ENCODE measurements at places on chromosomes 6 and 20. TPM values are rescaled to one million over a fixed set of nuclear protein-coding genes. Genes with fewer than 3 reads are reported as not detected.

- H3K4me3 ChIP-seq, result no peak overlapping the region
- no peak overlapping the region for H3K27ac ChIP-seq
- no peaks in the 10 kb centered on the region for H3K36me3 ChIP-seq
- peaks cover 15% of the 10 kb centered on the region for H3K27me3 ChIP-seq
- DNase-seq, result no peak
- no peaks in the 10 kb centered on the region for H3K4me1 ChIP-seq
Observed at GRCh38 chr20:23083553-23084220, 2.4 kb downstream of the CD93 start.

- peak overlapping the region; percentile 69 for H3K27ac ChIP-seq
- peak; percentile 90 for DNase-seq
Observed at GRCh38 chr6:43926634-43927531, 156.9 kb downstream of the VEGFA start.

GRCh38 chr20:39893003-39893685 lies 795.9 kb downstream of the MAFB start:
- no peaks in the 10 kb centered on the region for H3K36me3 ChIP-seq
- H3K27ac ChIP-seq, result no peak overlapping the region
- DNase-seq, result no peak
- H3K27me3 ChIP-seq, result no peaks in the 10 kb centered on the region
- H3K4me3 ChIP-seq, result no peak overlapping the region
- H3K4me1 ChIP-seq, result no peaks in the 10 kb centered on the region

DNA sequence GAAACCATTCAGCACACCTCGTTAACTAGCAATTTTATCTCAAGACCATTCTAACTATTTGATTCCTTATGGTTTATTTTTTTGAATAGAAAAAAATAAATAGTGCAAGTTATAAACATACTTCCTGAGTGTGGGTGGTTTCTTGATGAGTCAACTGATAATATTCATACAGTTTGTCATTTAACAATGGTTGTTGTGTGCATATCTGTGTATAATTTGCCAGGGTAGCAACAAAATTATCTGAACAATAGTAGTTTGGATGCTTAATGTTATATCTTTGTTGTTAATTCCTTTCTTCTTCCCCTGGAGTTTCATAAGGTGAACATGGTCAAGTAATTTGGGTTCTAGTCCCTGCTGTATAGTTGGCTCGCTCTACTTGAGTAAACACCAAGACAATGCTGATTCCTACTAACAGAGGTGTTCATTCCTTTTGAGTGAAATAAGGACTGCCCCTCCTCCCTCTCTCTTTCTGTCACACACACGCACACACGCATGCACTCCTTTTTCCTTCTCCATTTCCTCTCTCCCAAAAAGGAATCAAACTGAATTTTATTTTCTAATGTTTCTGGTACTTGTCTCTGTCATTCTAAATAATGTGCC lies 938.1 kb upstream of the EPHA7 start:
- no peak overlapping the region for H3K4me3 ChIP-seq
- H3K27me3 ChIP-seq, result no peaks in the 10 kb centered on the region
- DNase-seq, result no peak
- no peak overlapping the region for H3K27ac ChIP-seq
- H3K4me1 ChIP-seq, result no peaks in the 10 kb centered on the region
- no peaks in the 10 kb centered on the region for H3K36me3 ChIP-seq

DNA sequence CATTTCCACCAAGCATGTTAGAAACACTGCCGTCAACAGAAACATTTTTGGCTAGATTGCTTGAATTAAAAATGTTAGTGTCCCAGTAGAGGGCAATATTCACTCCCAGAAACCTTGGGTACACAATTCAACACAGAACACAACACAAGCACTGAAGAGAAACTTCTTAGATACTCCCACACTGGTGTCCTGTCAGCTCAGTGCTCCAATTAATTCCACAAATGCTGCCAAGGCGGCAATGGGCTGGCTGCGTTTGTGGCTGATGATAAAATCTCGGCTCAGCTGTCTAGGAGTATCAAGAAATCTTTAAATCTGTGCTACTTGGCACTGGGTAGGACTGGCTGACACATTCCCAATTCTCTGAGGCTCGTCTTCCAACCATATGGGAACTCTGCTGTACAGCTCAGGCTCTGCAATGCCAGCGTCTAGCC lies 39.3 kb downstream of the BEND3 start:
- no peaks in the 10 kb centered on the region for H3K4me1 ChIP-seq
- no peaks in the 10 kb centered on the region for H3K36me3 ChIP-seq
- H3K4me3 ChIP-seq, result no peak overlapping the region
- DNase-seq, result no peak

- H3K4me3 ChIP-seq, result no peak overlapping the region
- DNase-seq, result no peak
- H3K27me3 ChIP-seq, result 0 out of 3 replicates have a peak, but pooled peaks cover 6% of the 10 kb centered on the region
Observed at GRCh38 chr6:90008189-90008907, 114.1 kb downstream of the GJA10 start.

GRCh38 chr20:44752099-44752931 lies 6.7 kb downstream of the KCNK15 start:
- peaks cover 19% of the 10 kb centered on the region for H3K4me1 ChIP-seq
- no peak overlapping the region for H3K27ac ChIP-seq
- H3K4me3 ChIP-seq, result peak overlapping the region; percentile 45
- peaks cover 32% of the 10 kb centered on the region for H3K27me3 ChIP-seq

GRCh38 chr6:75481936-75482593 lies 11.5 kb downstream of the FILIP1 start:
- H3K36me3 ChIP-seq, result no peaks in the 10 kb centered on the region
- no peak overlapping the region for H3K4me3 ChIP-seq

DNA sequence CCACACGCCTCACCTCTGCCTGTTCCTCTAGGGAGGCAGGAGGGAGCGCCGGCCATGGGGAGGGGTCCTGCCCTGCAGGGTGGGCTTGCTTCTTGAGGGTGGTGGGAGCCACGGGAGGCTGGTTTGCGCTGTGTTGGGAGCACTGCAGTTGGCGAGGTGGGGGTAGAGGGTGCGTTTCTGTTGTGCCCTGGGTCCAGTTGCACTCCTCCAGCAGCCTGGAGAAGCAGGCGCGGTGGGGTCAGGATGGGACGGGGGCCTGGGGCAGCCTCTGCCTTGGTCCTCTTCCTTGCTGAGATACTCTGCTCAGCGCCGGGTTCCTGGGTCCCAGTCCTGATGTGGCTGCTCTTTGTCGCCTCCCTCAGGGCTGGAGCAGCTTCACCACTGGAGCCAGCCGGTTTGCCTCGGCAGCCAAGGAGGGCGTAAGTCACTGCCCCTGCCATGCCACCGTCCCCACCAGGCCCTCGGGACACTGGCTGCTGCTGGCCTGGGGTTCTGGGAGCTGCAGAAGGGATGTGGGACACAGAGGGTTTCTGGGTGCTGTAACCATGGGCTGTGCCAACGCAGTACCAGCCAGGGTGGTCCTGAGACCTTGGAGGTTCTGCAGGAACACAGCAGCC lies 8.4 kb downstream of the ARFGAP1 start:
- no peak overlapping the region for H3K27ac ChIP-seq
- no peaks in the 10 kb centered on the region for H3K4me1 ChIP-seq
- peaks cover 90% of the 10 kb centered on the region for H3K36me3 ChIP-seq

DNA sequence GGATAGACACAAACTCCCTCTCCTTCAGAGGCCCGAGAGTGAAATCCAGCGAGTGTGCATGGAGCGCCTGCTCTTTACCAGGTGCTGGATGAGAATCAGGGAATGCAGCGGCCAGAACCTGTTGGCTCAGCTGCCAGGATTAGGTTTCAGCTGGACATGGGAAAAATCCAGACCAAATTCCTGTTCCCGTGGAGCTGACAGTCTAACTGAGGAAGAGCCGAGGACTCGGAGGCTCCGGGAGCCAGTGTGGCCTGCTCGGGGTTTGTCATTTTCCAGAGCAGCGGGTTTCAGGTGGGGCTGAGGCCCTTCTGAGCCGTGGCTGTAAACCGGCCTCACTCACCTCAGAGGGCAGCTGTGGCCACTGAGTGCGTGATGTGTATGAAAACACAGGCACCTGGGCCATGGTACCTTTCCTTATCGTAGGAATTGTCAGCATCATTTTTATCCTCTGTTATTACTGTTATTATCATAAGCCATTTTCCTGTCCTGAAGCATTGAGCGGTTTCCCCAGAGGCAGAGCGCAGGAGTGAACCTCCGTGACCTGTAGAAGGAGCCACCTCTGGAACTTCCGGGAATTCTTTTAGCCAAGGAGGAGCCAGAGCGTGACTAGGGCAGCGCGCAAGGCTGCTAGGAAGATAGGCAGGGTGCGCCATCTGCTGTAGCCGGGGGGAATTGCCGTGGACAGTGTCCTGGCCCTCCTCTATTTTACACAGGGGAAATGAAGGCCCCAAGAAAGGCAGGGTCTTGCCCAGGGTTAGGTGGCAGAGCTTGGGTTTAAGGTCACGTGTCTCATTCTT lies 27.3 kb downstream of the PKIG start:
- H3K4me1 ChIP-seq, result peaks cover 16% of the 10 kb centered on the region
- peak overlapping the region; percentile 57 for H3K27ac ChIP-seq
- peaks cover 2% of the 10 kb centered on the region for H3K36me3 ChIP-seq
- H3K4me3 ChIP-seq, result peak overlapping the region; percentile 79
- DNase-seq, result peak; percentile 95
- H3K27me3 ChIP-seq, result no peaks in the 10 kb centered on the region

DNA sequence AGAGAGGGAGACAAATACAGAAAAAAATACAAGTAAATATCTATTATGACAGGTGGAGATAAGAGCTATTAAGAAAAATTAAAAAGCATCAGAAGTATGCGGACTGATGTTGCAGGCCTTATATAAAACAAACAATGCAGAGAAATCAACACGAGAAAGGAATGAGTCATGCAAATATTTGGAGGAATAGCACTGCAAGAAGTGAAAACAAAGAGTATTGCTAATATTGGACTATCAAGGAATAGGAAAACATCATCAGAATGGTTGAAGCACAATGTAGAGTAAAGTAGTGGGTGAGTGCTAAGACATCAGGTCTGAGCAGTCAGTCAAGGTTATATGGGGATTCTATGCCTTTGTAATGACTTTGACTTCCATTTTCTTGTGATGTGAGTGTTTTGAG lies 657.5 kb upstream of the GJE1 start:
- H3K27ac ChIP-seq, result no peak overlapping the region
- H3K27me3 ChIP-seq, result no peaks in the 10 kb centered on the region
- no peaks in the 10 kb centered on the region for H3K36me3 ChIP-seq
- no peaks in the 10 kb centered on the region for H3K4me1 ChIP-seq
- no peak overlapping the region for H3K4me3 ChIP-seq
- DNase-seq, result no peak

- no peaks in the 10 kb centered on the region for H3K27me3 ChIP-seq
- no peak for DNase-seq
Observed at GRCh38 chr20:51512645-51513044, 29.9 kb downstream of the NFATC2 start.

GRCh38 chr6:121321282-121321681 lies 13.0 kb downstream of the TBC1D32 start:
- DNase-seq, result no peak
- no peaks in the 10 kb centered on the region for H3K36me3 ChIP-seq
- no peak overlapping the region for H3K27ac ChIP-seq
- H3K4me1 ChIP-seq, result no peaks in the 10 kb centered on the region

GRCh38 chr6:122640366-122640765 lies 30.2 kb downstream of the PKIB start:
- H3K36me3 ChIP-seq, result no peaks in the 10 kb centered on the region
- H3K27ac ChIP-seq, result no peak overlapping the region
- H3K4me3 ChIP-seq, result no peak overlapping the region
- no peak for DNase-seq
- H3K27me3 ChIP-seq, result no peaks in the 10 kb centered on the region
- peaks cover 5% of the 10 kb centered on the region for H3K4me1 ChIP-seq

DNA sequence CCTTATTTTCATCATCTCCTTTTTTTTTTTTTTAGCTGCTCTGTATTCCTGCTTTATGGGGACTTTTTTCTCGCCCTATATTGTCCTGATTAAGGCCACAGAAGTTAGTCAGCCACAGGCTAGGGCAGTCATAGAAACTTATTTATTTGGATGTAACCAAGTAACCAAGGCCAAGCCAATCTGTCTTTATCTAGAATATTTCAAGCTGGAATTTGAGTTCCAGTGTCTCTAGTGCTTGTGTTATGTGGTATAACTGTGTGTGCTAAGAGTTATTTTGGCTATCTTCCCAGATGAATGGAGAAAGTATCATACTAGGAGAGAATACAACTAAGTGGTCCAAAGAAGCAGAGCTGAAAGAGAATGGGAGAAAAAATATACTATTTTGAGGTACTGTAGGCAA lies 751.5 kb downstream of the CBLN4 start:
- H3K27me3 ChIP-seq, result no peaks in the 10 kb centered on the region
- H3K27ac ChIP-seq, result no peak overlapping the region
- no peak for DNase-seq

DNA sequence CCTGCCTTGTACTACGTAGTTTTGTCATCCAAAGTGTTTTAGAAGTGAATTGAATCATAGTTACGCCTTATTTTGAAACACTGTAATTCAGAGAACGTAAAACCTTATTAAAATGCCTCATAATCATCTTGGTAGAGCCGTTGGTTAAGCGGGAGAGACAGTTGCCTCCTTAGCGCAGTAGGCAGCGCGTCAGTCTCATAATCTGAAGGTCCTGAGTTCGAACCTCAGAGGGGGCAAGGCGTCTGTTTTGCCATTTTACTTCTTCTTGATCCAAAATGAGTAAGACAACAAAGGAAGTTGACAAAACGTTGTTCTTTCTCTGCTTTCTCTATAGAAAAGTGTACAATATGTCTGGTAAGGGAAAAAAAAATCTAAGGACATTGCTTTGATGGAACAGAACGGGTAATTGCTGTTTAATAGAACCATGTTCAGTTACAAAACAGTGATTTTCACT lies 20.7 kb upstream of the TRIM27 start:
- no peaks in the 10 kb centered on the region for H3K36me3 ChIP-seq
- peaks cover 66% of the 10 kb centered on the region for H3K4me1 ChIP-seq
- H3K27ac ChIP-seq, result peak overlapping the region; percentile 51
- H3K27me3 ChIP-seq, result peaks cover 7% of the 10 kb centered on the region

GRCh38 chr6:161440299-161440698 lies 166.4 kb upstream of the AGPAT4 start:
- no peak for DNase-seq
- peaks cover 29% of the 10 kb centered on the region for H3K27me3 ChIP-seq
- H3K4me1 ChIP-seq, result no peaks in the 10 kb centered on the region

- no peak overlapping the region for H3K27ac ChIP-seq
- no peaks in the 10 kb centered on the region for H3K4me1 ChIP-seq
- no peak overlapping the region for H3K4me3 ChIP-seq
- peaks cover 5% of the 10 kb centered on the region for H3K27me3 ChIP-seq
- DNase-seq, result no peak
- no peaks in the 10 kb centered on the region for H3K36me3 ChIP-seq
Observed at GRCh38 chr6:39280247-39280731, 33.9 kb downstream of the KCNK17 start.

- peaks cover 21% of the 10 kb centered on the region for H3K27me3 ChIP-seq
- no peak overlapping the region for H3K27ac ChIP-seq
- peaks cover under 1% of the 10 kb centered on the region for H3K4me1 ChIP-seq
- no peak for DNase-seq
- no peak overlapping the region for H3K4me3 ChIP-seq
Observed at GRCh38 chr20:25083141-25083772, 1.3 kb upstream of the VSX1 start.

The MEI4 gene
- not detected for total RNA-seq

The RFX6 gene
- total RNA-seq, result not detected

The POM121L2 gene
- total RNA-seq, result not detected

The TSPO2 gene
- total RNA-seq, result not detected

The LGSN gene
- 0.53 TPM for total RNA-seq

The JPH2 gene
- total RNA-seq, result not detected

The ZNF831 gene
- total RNA-seq, result not detected

The BICRAL gene
- total RNA-seq, result 5.0 TPM

All from HepG2 (cell line).